ENCODE measurements at places on chromosomes 3 and 15.

DNA sequence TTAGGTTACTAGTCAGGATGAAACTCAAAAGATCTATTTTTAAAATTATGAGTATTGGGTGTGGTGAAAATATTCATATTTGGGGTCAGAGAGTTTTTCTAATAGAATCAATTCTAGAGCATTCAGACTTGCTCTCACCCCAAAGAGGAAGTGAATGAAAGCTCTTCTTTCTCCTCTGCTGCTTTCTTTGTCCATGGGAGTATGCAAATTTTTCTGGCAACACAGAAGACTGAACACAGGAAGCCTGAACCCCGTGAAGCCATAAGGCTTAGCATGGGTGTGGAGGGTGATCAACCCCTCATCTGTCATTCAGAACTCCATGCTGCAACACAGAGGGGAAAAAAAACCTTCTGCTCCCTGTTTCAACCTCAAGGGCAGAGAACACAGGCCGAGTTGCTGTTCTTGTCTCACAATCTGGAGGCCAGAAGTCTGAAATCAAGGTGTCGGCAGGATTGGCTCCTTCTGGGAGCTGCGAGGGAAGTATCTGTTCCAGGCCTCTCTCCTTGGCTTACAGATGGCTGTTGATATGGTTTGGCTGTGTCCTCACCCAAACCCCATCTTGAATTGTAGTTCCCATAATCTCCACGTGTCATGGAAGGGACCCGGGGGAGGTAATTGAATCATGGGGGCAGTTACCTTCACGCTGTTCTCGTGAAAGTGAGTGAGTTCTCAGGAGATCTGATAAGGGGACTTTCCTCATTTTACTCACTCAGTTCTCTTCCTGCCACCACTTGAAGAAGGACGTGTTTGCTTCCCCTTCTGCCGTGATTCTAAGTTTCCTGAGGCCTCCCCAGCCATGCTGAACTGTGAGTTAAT is 33.7 kb upstream of the CD47 start:
- no peak for DNase-seq

- no peak for DNase-seq
Measured at GRCh38 chr15:76057332-76058000, 2.3 kb upstream of the TMEM266 start.

DNA sequence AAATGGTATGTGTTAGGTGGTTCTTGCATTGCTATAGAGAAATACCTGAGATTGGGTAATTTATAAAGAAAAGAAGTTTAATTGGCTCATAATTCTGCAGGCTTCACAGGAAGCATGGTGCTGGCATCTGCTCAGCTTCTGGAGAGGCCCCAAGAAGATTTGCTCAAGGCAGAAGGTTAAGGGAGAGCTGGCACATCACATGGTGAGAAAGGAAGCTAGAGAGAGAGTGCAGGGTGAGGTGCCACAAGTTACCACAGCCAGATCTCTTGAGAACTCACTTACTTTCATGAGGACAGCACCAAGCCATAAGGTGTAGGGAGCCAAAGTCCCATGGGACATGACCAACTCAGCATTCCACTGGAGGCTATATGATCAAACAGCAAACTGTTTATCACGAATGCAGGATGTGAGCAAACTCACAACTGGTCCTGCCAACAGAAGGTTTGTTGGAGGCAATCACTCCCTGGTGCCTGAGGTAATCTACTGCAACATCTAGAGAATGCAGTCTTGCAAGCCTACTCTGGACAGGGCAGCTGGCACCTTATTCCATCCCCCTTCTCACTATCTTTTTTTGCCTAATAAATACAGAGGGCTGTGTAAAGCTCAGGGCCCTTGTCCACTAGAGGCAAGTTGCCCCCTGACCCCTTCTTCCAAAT is 28.1 kb upstream of the CCR2 start:
- DNase-seq, result no peak

GRCh38 chr3:15276028-15276724 is 56.2 kb downstream of the SH3BP5 start:
- DNase-seq, result no peak

DNA sequence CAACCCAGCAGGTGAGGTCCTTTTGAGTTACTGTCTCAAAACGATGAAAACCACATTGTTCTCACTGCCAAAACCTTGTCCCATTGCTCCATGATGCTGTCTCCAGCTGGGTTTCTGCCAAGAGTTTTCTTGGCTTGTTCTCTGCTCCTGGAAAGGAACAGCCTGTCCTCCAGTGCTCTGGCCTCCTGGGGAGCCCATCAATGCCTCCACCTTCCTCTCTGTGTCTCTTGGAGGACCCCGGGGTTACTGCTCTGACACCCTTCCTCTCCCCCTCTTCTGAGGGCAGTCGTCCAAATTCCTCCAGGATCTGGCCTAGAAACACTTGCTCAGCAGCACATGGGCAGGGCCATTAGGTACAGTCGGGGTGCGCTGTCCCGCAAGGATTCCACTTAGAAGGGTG is 63.9 kb upstream of the RGMA start:
- no peak for DNase-seq

All from activated T-helper 1 cell treated with anti-CD3 and anti-CD28 coated beads, Interleukin-2, amount 50 U/mL, for 16 hours (primary cell).